Stimulated activated CD4-positive, alpha-beta T cell treated with anti-CD3 and anti-CD28 coated beads, TNF-alpha, amount 100 ng/mL, for 4 hours (primary cell): ENCODE measurements at places on chromosomes 1 and 21.

DNA sequence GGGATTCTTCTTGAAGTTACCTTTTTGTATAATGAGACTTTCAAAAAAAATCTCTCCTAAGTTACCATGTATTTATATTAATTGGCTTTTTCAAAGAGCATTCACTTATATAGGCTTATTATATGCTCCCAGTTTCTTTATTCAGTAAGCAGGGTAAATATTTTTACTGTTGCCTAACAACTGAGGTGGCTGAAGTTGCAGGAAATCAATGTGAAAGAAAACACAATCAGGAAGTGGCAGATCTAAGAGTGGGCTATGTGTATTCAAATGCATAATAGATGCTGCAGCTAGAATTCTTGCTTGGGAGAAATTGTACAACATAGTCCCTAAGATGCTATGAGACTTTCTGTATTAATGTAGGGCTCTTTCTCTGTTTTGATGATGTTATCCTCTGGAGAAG, 606.9 kb downstream of the NUF2 start:
- DNase-seq, result no peak

DNA sequence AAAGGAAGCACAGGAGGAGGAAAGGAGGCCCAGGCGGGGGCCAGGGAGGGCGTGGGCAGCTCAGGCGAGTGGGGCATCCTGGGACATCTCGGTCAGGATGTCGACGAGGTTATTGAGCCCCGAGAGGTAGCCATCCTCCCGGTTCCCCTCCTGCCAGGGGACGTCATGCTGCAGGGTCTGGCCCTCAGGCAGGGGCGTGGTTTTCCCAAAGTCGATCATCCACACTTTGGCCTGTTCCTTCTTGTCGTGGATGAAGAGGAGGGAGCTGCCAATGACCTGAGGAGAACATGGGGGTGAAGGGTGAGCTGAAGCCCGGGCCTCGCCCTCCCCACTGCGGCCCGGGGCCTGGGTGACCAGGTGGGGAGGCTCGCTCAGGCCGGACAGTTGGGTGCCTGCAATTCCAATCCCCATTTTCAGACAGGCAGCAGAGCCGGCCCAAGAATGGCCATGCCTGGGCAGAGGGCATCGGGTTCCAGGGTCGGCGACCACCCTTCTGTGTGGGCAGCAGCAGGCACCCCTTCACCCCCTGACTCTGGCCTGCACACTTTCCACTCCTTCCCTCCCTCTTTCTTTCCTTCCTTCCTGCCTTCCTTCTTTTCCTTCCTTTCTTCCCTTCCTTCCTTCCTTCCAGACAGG, 86.2 kb downstream of the STUM start:
- DNase-seq, result no peak

- no peak for DNase-seq
Observed at GRCh38 chr1:39003794-39004193, 12.7 kb downstream of the AKIRIN1 start.

GRCh38 chr21:27448960-27449359, 482.1 kb upstream of the ADAMTS5 start:
- no peak for DNase-seq

DNA sequence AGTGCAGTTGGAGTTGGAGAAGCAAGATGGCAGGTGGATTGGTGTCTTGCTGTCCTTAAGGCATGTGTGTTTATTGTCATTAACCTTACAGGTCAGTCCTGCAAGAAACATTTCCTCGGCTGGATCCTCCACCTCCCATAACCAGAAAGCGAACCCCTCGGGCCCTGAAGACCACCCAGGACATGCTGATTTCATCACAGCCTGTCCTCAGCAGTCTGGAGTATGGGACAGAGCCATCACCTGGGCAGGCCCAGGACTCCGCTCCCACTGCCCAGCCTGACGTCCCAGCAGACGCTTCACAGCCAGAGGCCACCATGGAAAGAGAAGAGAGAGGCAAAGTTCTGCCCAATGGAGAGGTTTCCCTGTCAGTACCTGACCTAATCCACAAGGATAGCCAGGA, 1.6 kb downstream of the C1orf226 start:
- no peak for DNase-seq

- no peak for DNase-seq
Observed at GRCh38 chr1:40699787-40700186, 8.3 kb downstream of the NFYC start.

GRCh38 chr21:34073749-34074282, 438 bp downstream of the MRPS6 start:
- DNase-seq, result peak; percentile 24

DNA sequence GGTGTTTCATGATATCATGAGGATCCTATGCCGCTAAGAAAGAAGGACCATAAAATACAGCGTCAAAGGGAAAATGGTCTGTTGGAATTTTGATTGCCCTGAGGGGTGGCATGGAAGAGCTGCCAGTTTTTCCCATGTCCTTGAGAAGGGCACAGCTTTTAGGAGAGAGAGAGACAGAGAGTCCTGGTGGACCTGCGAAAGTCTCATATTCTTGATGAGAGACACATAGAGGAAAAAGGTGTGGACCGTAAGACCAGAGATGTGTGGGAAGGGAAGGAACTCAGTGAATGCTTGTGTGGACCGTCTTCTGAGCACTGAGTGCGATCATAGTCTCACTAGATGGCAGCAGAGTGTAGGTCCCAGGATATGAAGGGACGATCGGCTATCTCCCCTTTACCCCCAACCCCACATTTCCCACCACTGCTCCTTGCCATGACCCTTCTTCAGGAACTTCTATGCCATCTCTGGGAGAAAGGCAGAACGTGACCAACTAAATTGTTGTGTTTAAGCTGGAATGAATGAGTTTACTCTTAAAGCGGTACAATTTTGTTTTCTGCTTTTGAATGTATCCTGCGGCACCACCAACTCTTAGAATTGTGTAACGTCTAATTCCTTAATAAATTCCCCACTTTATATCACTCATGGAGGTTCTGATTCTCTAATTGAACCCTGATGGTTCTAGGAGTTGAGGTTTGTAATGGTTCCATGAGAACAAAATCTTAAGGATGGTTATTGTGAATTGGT, 117.7 kb downstream of the CTH start:
- no peak for DNase-seq

- DNase-seq, result no peak
Observed at GRCh38 chr1:52549267-52549666, 3.6 kb downstream of the TUT4 start.

GRCh38 chr1:110554871-110555801, 36.2 kb upstream of the KCNA10 start:
- DNase-seq, result peak; percentile 45

DNA sequence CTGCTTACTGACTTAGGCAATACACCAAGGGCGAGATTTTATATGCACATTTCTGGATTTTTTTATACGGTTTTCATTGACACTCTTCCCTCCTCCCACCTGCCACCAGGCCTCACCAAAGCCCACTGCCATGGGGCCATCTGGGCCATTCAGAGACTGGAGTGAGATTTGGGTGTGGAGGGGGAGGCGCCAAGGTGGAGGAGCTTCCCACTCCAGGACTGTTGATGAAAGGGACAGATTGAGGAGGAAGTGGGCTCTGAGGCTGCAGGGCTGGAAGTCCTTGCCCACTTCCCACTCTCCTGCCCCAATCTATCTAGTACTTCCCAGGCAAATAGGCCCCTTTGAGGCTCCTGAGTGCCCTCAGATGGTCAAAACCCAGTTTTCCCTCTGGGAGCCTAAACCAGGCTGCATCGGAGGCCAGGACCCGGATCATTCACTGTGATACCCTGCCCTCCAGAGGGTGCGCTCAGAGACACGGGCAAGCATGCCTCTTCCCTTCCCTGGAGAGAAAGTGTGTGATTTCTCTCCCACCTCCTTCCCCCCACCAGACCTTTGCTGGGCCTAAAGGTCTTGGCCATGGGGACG, 57.9 kb downstream of the LACTBL1 start:
- no peak for DNase-seq

- DNase-seq, result no peak
Observed at GRCh38 chr1:160260406-160261382, 1.7 kb downstream of the DCAF8 start.

- no peak for DNase-seq
Observed at GRCh38 chr1:100438789-100439188, 86.5 kb downstream of the CDC14A start.

DNA sequence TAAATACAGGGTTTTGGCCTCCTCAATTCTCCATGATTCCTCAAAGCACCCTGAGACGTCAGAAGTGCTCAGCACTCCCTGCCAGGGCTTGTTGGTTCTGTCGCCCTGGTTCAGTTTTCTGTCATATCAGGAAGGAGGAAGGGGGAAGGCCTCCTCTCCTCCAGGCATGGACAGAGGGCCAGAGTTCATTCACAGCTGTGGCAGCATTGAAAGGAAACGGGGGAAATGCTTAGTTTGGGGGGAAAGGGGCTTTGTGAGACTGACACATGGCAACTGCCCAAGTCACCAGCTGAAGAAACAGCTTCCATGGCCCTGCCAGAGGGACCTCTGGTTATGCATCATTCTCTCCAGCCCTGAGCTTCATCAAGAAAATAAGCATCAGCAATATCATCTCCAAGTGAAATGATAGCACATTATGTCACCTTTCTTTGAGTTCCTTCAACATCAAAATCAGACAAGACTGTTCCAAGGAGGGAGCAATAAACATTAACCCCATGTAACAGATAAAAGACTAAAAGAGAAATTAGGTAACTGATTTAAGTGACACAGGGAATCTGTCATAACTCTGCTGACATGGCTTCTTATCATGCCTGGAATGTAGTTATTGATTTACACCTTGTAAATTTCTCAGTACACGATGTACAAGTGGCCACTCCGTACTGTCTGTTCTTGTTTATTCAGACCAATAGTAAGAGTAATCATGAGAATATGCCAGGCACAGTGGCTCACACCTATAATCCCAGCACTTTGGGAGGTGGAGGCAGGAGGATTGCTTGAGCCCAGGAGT, 103.2 kb upstream of the SLC25A33 start:
- DNase-seq, result no peak

GRCh38 chr1:41906943-41907342, 11.8 kb downstream of the HIVEP3 start:
- no peak for DNase-seq

- DNase-seq, result no peak
Observed at GRCh38 chr21:42505090-42505726, 8.4 kb upstream of the SLC37A1 start.

DNA sequence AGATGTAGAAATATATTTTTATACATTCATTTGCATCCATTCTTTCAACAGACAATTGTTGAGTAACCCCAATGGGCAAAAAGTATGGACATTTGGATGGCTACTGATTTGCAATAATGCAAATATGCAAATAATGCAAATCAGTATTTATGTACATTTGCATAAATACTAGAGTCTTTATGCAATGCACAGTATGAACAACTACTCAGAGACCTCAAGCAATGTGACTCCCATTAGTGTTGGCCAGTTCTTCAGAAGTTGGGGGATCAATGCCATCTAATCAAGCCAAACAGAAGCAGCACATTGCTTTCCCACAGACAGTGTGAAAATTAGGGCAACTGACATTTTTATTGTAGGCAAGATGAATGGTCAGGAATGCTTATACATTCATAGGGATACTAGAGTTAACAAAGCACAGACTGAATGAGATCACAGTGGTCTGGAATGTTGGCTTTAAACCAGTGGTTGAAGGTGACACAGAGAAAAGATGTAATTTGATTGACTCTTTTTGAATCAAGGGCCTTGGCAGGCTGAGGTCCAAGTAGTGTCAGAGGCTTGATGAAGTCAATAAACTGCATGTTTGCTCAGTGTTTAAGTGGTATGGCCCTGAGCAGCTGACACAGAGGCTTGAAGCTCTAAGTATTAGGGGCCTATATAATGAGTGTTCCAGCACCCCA, 256.6 kb downstream of the CTH start:
- DNase-seq, result no peak
